ENCODE measurements at places on chromosomes 5 and 9.

DNA sequence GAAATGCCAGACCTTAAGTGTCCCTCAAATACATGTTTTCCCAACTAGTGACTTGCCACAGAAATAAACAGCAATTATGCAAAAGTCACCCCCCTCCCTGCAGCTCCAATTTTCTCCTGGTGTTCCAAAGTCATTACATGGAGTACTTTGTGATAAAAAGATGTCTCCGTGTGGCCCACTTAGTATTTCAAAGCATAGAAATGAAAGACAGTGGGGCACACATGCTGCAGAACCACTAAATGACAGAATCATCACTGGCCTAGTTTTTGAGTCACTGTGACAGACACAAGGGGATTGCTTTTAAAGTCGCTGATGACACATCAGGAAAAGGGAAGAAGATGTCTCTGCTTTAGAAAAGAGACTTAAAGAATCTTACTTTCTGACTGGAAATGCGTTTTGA, 323.4 kb downstream of the PSAT1 start:
- DNase-seq: no peak

- DNase-seq: no peak
These were observed 140.8 kb downstream of the BARX1 start for GRCh38 chr9:93814077-93814956.

DNA sequence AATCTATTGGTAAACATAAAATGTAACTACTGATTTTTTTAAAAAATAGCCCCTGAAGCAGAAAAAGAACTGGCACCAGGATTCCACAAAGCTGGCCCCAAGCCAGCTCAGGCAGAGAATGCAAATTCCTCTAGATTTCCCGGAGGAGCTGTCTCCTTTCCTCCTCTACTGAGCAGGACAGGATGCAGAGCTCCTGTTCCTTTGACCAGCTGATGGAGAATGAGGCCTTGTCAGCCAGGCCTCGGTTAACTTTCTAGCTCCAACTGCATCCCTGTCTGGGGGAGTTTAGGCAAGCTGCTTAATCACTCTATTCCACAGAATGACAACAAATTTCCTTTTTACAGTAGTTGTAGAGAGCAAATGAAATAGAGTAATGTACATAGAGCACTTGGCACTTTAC, 155.5 kb downstream of the GNAQ start:
- no peak for DNase-seq

- DNase-seq: no peak
These were observed 47.2 kb downstream of the RFX3 start for GRCh38 chr9:3478549-3478953.

- DNase-seq: no peak
These were observed 262.6 kb upstream of the MAP3K1 start for GRCh38 chr5:56552612-56553268.

All from AG04450 (cell line).